ENCODE measurements at places on chromosomes 2 and 18.

DNA sequence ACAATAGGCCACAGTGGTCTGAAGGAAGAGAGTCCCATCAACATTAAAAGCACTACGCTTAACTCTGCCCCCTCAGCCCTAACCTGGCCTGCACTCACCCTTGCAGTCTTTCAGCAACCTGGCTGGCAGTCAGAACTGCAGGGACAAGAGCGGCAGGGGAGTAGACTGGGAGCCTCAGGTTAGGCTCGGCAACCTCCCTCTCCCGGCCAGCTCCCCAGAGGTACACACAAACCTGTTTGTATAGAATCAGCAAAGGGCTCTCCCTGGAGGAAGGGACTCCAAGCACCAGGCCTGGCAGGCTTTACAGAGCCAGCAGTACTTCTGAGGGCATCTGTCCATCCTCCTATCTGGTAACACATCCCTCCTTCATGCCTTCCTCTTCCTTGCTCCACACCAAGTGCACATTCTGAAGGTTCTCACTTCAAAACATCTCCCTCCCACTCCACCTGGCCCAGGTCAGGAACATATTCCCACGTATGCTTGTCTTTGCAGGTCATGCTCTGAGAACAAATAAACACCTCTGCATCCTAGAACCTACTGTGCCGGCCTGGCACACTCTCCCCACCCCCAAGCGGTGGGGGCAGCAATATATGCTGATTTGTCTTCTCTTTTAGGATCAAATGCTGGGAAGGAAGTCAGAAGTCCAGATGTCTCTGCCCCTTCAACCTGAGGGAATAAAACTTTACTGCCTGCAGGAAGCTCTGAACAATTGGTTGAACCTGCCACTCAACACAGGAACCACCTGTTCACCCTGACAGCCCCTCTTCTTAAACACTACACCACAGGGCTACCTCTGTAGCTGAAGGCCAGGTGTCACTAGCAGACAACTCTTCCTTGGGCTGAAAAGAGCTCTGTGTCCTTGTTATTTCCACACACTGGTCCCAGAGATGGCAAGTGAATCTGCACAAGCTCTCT is 12.6 kb upstream of the SFXN5 start:
- no peak for DNase-seq

- no peak for DNase-seq
Measured at GRCh38 chr18:73879766-73880165, 267.9 kb downstream of the FBXO15 start.

- DNase-seq = no peak
Measured at GRCh38 chr2:30656079-30656478, 151.2 kb downstream of the CAPN13 start.

GRCh38 chr18:79343567-79344207 is 52.0 kb upstream of the NFATC1 start:
- DNase-seq = no peak

- DNase-seq = no peak
Measured at GRCh38 chr2:78431241-78431640, 594.3 kb upstream of the REG3G start.

DNA sequence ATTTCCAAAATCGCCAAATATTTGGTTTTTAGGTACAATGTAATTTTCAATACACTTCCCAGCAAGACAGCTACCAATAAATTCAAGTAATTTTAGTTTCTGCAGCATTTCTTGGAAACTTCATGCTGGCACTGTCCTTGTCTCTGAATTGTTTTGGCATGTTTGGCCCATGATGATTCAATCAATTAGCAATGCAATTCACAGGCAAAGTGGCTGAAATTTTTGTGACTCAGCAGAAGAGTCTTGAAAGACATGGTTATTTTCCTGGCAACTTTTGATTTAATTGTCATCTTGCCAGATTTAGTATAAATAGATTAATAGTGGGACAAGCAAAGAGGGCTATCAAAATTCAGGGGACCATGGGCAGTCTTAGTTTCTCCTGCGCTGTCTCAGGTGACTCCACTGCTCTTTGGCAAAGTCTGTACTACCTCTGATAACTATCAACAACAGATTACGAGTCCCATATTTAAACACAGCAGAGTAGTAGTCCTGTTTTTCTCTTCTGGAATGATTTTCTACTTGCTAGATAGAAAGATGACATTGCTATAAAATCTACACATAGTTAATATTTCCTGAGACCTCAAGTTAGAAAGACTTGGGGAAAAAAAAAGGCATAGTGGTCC is 88.9 kb upstream of the CYP26B1 start:
- no peak for DNase-seq
